Thoracic aorta (tissue), 2 donors: ENCODE measurements at places on chromosomes 1 and 21. TPM values are rescaled to one million over a fixed set of nuclear protein-coding genes. Genes with fewer than 3 reads are reported as not detected.

DNA sequence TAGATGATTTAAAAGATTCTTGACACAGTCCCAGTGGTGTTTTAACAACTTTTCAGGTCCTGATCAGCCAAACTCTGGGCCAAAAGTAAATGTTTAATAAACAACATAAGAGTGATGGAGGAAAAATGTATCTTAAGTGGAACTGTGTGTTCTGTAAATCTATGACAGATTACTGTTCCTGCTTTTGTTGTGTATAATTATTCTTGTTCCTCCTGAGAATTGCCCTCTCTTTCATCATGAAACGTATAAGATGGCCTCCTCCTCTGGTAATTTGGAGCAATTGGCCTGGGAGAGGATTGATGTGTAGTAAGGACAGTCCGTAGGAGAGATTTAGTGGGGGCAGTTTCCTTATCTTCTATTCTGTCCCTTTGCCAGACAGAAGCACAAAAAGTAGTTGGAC lies 34.5 kb downstream of the GALNT2 start:
- no peak for DNase-seq

DNA sequence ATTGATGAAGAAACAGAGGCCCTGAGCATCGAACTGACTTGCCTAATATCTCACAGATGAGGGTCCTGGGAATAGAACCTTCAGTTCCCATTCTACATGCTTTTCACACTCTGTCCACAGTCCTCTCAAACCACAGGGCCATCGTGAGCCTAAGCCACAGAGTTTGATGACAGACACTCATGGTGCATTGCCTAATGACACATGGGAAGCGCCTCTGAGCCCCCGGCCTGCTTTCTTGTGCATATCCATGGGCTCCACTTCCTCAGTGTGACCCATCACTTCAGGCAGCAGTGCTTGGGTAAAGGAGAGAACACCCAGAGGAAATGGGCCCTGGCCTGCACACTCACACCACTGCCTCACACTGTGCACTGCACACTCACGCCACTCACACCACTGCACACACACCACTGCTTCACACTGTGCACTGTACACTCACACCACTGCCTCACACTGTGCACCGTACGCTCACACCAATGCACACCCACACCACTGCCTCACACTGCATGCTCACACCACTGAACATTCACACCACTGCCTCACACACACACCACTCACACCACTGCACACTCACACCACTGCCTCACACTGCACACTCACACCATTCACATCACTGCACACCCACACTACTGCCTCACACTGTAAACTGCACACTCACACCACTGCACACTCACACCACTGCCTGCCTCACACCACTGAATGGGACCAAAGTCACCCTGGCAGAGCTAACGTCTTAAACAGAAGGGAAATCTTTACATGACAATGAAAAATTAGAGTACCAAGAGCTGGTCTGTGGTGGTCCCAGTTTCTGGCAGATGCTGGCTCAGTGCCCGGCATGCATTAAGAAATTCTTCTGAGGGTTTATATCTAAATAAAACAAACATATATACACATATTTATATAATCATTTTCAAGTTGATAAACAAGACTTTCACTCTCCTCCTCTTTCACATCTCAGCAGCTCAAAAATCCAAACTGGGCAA lies 53.0 kb downstream of the KANK4 start:
- DNase-seq: no peak

- DNase-seq: no peak
These were observed 10.2 kb upstream of the RAB29 start for GRCh38 chr1:205785446-205785845.

DNA sequence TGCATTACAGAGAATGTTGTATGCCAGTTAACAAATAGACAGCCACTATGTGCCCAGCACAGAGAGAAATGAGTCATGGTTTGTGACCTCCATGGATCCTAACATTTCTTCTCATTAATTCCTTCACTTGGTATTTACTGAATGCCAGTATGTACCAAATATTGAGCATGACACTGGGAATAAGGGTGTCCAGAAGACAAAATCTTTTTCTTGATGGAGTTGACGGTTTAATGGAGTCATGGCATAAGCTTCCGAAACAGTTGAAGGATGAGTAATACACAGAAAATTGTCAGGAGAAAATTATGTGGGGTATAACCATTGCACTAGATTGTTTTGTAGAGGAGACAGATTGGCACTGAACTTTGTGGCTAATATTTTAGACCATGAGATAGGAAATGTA lies 36.9 kb downstream of the PTGFR start:
- DNase-seq: no peak

GRCh38 chr1:111955755-111956154 lies 33.7 kb downstream of the KCND3 start:
- no peak for DNase-seq

Gene S100A10
- 47.0 TPM for total RNA-seq

Gene PCP4L1
- total RNA-seq: 1.8 TPM
